Astrocyte of the spinal cord (primary cell): ENCODE measurements at places on chromosomes 5 and 9.

DNA sequence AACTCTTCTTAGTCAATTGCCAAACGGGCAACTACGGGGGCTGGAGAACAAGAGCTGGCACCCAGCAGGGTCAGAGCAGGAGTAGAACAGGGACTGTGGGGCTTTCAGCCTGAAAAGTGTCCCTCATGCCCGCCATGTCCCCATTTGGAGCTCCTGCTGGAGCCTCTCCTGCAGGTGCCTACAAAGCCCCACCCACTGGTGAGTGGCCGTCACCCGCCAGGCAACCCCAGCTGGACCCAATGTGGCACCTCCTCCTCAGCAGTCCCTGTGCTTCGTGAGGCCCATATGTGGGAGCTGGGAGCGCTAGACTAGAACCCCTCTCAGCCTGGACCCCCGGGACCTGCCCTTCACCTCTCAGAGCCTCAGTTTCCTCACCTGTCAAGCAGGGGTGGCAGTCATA, 40.9 kb downstream of the VAV2 start:
- no peak for DNase-seq

DNA sequence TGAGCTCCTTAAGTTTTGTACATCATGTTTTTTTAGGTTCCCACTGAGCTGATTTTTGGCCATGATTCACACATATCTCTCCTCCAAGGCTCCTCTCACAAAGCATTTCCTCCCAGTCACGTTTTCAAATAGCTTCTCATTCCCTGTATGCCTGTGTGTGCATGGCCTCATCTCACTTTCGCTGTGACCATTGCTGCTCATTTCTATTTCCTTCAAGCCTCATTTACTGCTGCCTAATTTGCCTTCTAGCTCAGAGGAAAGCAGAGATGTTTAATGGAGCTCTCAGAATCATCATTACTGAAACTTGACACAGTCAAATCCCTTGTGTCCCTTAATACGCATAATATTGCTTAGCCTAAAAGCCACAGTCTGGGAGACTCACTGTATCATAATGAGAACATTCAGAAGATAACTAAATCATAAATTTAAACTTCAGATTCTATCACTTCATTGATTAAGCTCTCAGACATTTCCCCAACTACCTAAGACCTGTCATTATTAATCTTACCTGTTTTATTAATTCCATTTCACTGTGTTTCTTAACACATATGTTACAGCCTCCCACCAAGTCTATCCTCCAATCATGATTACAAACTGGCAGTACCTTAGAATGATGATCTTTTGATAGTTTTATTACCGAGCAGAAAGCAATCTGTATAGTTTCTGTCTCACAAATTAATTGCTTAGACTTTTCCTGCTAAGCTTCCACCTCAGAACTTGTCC, 278.3 kb upstream of the PTGER4 start:
- DNase-seq, result peak; percentile 48

DNA sequence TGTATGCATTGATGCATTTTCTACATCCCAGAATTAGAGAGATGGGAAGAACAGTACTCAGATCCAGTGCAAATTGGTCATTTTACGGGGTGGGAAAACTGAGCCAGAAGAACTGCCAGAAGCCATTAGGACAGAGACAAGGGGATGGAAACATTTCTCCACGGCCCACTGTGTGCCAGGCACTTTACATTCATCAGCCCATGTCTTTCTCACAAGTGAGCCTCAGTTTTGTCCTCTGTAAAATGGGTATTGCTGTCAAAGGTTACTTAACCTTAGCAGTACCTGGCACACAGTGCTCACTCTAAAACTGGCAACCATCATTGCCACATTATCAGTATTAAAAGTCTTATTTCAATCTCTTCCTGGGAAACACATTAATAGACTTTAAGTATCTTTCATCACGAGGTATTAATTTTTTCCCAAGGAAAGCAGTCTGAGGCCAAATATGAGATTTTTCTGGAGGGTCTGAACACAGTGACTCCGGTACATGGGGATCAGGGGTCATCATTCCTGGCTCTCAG, 5.2 kb downstream of the DUSP1 start:
- DNase-seq, result peak; percentile 94

- DNase-seq, result no peak
Measured at GRCh38 chr5:75847561-75848021, 130.4 kb upstream of the POC5 start.

DNA sequence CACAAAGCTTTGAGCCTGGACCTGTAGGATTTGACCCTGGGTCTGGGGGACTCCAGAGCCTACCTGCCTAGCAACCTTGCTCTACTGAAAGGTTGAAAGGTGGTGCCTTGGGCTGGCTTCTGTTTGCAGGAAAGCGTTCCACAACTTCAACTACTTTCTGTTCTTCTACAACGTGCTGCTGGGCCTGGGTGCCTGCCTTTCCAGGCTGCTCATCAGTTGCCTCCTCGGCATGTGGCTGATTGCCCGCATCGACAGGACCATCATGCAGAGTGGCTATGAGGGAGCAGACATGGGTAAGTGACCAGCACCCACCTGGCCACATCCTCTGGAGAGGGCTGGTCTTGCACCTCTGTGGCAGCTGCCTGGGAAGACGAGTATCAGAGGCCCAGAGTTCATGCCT, 13.6 kb upstream of the CCDC180 start:
- DNase-seq, result no peak

GRCh38 chr5:135204151-135204600, 170.1 kb upstream of the PITX1 start:
- DNase-seq, result peak; percentile 65

- no peak for DNase-seq
Measured at GRCh38 chr5:149778303-149779123, 48.4 kb downstream of the PPARGC1B start.

GRCh38 chr9:125674981-125675973, 31.7 kb downstream of the MAPKAP1 start:
- peak; percentile 85 for DNase-seq

GRCh38 chr9:23492126-23493002, 333.7 kb downstream of the ELAVL2 start:
- peak; percentile 65 for DNase-seq

GRCh38 chr5:6597557-6597956, 35.3 kb downstream of the NSUN2 start:
- no peak for DNase-seq

DNA sequence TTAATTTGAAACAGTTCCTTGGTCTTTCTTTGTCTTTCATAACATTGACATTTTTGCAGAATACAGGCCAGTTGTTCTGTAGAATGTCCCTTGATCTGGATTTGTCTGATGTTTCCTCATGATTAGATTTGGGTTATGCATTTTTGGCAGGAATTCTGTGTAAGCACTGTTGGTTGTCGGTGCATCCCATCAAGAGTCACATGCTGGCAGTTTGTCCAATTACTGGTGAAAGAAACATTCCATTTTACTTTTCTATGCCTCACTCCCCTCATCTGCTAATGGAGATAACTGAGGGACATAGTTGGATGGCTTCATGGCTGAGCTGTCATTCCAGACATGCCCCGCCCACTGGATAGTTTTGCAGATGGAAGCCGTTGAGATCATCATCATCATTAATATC, 7.6 kb upstream of the ZNF618 start:
- DNase-seq, result no peak

DNA sequence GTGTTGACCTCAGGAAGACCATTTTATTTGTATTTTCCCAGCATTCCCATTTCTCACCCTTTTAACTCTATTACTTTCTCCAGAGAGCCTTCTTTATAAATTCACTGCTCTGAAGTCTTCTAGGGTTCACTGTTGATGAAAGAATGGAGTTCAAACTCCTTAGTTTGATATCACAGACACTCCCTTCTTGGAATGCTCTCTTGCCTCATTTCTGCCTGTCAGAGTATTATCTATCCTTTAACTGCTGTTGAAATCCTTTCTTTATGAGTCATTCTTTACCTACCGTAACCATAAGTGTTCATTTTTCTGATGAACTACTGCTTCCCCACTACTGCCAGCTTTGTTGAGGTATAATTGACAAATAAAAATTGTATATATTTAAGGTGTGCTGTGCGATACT, 4.3 kb downstream of the RIC1 start:
- DNase-seq, result no peak

- no peak for DNase-seq
Measured at GRCh38 chr5:25448190-25448621, 803.4 kb upstream of the CDH10 start.

- DNase-seq, result no peak
Measured at GRCh38 chr5:16880547-16880946, 55.5 kb downstream of the MYO10 start.
